Activated naive CD4-positive, alpha-beta T cell treated with anti-CD3 and anti-CD28 coated beads, Interleukin-2, amount 50 U/mL, for 16 hours (primary cell): ENCODE measurements at places on chromosomes 6 and 20.
A peak's percentile ranks its signal among the peaks of the same experiment; 100 is the strongest.

GRCh38 chr6:33731751-33732282 lies 14.9 kb downstream of the IP6K3 start:
- no peak for DNase-seq

- DNase-seq = no peak
These were observed 13.9 kb upstream of the CD164 start for GRCh38 chr6:109396046-109396718.

- DNase-seq = no peak
These were observed 156.5 kb downstream of the SH3BGRL2 start for GRCh38 chr6:79787626-79788025.

DNA sequence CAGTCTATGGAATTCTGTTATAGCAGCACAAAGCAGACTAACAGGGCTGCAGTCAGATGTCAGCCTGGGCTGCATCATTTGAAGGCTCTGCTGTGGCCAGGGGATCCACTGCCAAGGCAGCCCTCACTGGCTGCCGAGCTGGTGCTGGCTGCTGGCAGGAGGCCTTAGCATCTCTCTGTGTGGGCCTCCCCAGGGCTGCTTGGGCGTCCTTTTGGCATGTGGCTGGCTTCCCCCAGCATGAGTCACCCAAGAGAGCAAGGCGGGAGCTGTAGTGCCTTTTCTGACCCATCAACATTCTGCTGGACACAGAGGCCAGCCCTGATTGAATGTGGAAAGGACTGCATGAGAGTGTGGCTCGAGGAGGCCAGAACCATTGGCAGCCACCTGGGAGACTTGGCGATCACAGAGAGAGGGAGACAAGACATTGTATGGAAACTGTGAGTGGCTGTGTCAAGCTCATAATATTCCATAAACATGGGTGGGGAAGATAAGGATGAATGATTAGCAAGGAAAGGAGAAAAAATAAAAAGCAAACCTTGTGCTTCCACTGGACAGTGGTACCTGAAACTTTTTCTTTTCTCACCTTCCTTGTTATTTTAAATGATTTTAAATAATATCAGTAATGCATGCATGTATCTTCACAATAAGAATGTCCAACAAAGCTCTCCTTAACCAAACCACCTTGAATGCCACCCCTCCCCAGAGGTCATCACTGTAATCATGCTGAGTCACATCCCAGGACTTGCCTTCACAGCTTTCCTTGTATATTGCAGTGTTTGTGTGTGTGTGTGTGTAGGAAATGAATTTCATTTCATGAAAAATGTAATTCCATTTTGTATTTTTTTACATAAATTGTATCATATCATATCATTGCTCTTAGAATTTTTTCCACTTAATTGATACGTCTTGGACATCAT lies 55.0 kb upstream of the VSX1 start:
- DNase-seq = no peak

GRCh38 chr20:22512911-22513489 lies 71.4 kb downstream of the FOXA2 start:
- no peak for DNase-seq

GRCh38 chr6:11329726-11330412 lies 97.4 kb upstream of the NEDD9 start:
- DNase-seq = no peak

- DNase-seq = no peak
These were observed 1.2 kb upstream of the WRNIP1 start for GRCh38 chr6:2763876-2764540.

DNA sequence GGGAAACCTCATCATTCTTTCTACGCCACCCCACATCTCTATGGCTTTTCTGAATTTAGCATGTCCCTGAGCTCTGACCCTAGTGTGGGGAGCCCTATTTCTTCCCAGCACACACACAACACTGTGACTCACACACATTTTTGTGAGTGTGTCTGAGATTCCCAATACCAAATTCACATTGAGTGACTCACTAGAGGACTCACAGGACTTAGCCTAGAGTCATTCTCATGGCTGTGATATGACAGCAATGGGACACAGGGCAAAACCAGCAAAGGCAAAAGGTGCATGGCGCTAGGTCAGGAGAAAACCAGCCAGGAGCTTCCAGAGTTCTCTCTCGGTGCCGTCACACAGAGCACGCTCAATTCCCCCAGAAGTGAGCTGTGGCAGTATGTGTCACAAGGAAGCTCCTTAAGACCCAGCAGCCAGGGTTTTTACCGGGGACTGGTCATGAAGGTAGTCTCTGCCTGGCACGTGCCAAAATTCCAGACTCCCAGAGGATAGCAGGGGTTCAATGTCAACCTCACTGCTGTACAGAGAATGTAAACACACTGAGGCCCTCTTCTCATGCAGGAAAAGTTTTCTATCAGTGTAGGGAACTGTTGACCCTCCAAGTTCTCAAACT lies 6.2 kb downstream of the CSTL1 start:
- no peak for DNase-seq

GRCh38 chr6:157316871-157317814 lies 6.2 kb downstream of the TMEM242 start:
- DNase-seq = peak; percentile 21

GRCh38 chr20:33068251-33068939 lies 11.0 kb upstream of the BPIFB4 start:
- DNase-seq = no peak

DNA sequence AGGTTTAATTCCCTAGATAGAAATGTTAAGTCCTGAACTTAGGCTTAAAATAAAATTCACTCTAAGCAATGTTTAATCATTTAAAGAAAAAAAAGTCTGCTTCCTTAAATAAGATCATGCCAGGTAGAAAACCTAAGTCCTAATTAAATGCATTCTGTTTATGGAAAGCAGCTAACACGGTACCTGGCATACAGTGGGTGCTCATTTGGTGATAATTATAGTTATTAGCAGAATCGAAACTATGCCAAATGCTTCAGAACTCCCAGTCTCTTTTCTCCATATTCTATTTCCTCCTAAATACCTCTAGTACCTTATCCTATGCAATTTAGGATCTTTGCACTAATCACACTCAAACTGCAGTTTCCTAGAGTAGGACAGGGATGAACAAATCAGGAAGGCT lies 331.8 kb downstream of the EPHA7 start:
- no peak for DNase-seq

GRCh38 chr20:40462566-40462965 lies 226.5 kb downstream of the MAFB start:
- DNase-seq = no peak

DNA sequence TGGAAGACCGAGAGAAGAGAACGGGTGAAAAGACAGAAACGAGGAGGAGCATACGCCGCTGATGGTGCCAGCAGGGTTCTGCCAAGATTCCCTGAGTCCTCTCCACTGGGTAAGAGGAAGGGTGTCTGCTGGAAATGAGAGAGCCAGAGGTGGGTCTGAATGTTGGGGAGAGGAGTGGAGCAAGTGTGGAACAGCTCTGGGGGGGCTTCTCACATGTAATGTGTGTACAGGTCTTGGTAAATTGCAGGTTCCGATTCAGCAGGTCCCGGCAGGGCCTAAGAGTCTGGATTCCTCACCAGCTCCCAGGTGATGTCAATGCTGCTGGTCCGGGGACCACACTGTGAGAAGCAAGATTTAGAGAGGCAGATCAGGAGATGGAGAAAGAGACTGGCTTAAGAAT lies 1.5 kb upstream of the EBF4 start:
- no peak for DNase-seq

DNA sequence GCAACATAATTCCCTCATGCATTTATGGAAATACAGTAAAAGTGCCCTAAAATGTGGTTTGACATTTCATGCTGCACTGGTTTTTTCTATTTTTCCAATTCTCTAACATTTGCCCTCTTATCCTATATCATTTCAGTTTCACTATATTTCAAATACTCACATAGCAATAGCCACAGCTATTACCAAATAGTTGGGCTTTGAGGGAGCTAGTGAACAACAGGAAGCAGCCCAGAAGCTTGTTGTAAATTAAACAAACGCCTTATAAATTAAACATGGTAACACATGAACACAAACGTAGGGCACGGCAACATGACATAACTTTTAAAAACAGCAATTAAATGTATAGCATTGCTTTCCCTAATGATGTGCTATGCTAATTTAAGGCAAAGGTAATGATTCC lies 469.0 kb downstream of the CDC5L start:
- DNase-seq = no peak

GRCh38 chr6:162543221-162543620 lies 184.3 kb downstream of the PRKN start:
- no peak for DNase-seq

- no peak for DNase-seq
These were observed 92.0 kb downstream of the OLIG3 start for GRCh38 chr6:137402143-137402680.

DNA sequence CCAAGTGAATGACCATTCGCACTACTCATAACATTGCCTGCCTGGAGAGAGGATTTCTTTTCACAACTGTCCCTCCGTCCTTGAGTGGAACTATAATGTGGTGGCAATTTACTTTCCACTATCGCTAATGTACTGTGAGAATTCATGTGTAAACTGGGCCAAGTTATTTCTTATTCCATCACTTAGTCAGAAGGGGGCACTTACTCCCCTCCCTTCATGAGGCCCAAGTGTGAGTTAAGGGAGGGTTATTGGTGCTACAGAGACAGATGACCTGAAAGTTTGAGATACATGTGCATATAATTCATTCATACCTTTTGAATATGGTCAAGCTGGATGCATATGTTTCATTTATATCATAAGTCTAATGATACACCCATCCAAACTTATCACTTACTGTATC lies 65.2 kb upstream of the LOC128125822 start:
- no peak for DNase-seq

GRCh38 chr6:83781506-83781905 lies 71.7 kb upstream of the RIPPLY2 start:
- no peak for DNase-seq

DNA sequence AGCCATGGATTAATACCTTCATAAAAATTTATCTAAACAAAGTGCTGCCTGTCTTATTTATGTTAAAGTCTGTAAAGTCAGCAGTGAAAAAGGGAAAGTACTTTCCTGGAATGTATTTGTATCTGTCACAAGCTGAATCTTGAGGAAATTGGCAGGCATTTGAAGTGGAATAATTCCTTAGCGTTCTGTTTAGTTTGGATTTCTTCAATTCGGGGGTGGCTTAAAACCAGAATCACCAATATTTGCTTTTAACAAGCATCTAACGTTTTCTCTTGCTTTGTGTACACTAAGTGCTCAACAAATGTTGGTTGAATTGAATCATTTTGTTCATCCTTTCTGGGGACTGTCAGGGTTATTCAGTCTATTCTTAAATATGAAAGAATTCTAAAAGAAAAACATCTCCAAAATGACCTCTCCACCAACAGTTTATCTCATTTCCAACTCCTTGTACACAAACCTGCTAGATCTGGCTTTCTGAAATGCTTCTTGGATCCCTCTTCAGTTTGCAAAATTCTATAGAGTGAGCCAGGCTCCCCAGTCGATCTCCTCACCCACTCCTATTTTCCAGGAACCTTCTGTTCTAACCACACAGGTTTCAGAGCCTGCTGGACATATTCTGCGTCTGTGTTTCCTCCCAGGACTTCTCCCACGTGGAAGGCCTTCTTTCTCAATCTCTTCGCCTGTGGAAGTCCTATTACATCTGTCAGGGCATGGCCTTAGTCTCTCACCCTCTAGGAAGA lies 2.0 kb upstream of the NPEPL1 start:
- DNase-seq = no peak

- DNase-seq = no peak
These were observed 126.5 kb downstream of the PACRG start for GRCh38 chr6:162854228-162854627.

GRCh38 chr20:17344790-17345189 lies 118.0 kb downstream of the PCSK2 start:
- no peak for DNase-seq

GRCh38 chr6:105769197-105769596 lies 316.9 kb upstream of the PRDM1 start:
- DNase-seq = no peak

DNA sequence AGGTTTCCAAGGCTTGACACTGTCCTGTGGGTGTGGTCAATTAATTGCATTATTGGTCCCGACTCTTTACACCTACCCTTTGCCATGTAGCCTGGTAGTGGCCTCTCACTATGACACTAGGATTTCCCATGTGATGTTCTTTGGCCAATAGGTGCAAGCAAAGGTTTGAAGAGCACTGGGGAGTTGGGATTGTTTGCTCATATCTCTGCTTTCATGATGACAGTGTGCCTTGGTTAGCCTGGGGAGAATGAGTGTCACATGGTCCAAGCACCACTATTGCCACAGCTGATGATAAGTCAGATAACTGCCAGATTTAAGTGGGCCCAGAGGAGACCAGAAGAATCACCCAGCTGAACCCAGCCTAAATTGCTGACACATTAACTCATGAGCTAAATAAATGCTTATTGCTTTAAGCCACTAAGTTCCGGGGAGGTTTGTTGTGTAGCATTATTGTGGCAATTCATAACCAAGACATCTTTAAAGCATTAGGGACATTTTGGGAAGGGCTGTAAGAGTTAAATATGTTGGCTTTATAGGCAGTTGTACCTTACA lies 17.2 kb upstream of the SCP2D1 start:
- DNase-seq = no peak

DNA sequence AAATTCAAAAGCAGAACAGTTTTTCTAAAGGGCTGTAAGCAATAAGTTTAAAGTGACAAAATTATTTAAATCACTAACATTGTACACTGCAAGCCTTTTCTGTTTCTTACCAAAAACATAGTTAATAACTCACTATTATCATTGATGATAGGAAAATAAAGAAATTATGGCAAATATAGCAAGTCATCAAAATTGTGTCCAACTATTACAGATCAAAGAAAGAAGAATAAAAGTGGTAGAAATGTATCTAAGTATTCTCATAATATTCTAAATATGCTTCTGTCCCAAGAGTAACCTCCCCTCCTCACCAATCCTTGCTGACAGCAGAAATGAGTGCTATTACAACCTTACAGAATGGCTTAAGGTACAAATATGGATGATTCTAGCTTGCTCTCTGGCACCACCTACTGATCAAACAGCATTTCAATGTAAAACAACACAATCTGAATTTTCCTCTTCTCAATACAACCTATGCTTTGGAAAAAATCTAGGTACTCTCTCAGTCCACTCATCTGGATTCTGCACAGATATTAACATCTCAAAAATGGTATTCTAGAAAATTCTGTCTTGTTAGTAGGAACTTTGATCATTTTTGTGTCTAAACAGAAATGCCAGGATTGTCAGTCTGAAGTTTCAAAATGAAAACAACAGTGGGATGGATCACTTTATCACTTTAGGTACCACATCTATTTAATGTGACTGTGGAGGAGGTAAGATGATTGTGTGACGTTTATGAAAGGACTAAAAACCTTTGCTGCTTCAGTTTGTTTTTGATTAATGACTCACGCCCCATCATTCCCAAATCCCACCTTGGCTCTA lies 40.9 kb downstream of the ZFP64 start:
- DNase-seq = no peak

- no peak for DNase-seq
These were observed 60.5 kb upstream of the SAMD5 start for GRCh38 chr6:147447835-147448611.

DNA sequence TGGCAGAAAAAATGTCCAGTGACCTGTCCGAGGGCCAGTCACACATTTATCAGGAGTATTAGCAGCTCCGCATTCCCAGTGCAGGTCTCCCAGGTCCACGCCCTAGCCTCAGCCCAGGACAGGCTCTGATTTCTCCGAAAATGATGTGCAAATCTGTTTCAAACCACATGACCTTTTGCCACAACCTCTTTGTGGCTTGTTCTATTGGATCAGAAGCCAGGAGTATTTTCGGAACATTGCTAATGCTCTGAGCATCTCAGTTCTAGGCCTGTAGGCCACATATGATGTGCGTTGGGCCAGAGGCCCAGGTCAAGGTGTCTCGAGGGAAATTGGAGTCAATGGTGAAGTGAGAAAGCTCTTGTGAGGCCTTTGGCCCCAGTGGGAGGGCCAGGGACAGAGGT lies 40.4 kb downstream of the SNX5 start:
- no peak for DNase-seq
